ENCODE measurements at places on chromosomes 11 and 22.

DNA sequence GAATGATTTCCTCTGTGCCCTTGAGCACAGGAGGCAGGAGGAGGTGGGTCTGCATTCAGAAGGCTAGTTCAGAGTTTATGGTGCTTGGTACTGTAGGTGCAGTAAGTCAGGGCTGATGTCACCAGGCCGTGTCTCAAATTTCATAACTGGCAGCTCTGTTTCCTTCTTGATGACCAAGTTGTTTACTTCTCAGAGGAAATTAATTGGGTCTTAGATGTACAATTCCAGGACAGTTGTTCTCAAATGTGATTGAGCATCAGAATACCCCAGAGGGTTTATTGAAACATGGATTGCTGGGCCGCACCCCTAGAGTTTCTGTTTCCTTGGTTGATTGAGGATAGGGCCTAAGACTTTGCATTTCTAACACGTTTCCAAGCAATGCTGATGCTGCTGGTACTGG, 6.2 kb downstream of the AMOTL1 start:
- peak; percentile 64 for DNase-seq

GRCh38 chr11:126281245-126281644, 1.6 kb upstream of the TIRAP start:
- DNase-seq, result no peak

GRCh38 chr22:33984656-33985285, 64.5 kb upstream of the LARGE1 start:
- DNase-seq, result no peak

- no peak for DNase-seq
Measured at GRCh38 chr22:24144778-24145085, 36.6 kb upstream of the SUSD2 start.

DNA sequence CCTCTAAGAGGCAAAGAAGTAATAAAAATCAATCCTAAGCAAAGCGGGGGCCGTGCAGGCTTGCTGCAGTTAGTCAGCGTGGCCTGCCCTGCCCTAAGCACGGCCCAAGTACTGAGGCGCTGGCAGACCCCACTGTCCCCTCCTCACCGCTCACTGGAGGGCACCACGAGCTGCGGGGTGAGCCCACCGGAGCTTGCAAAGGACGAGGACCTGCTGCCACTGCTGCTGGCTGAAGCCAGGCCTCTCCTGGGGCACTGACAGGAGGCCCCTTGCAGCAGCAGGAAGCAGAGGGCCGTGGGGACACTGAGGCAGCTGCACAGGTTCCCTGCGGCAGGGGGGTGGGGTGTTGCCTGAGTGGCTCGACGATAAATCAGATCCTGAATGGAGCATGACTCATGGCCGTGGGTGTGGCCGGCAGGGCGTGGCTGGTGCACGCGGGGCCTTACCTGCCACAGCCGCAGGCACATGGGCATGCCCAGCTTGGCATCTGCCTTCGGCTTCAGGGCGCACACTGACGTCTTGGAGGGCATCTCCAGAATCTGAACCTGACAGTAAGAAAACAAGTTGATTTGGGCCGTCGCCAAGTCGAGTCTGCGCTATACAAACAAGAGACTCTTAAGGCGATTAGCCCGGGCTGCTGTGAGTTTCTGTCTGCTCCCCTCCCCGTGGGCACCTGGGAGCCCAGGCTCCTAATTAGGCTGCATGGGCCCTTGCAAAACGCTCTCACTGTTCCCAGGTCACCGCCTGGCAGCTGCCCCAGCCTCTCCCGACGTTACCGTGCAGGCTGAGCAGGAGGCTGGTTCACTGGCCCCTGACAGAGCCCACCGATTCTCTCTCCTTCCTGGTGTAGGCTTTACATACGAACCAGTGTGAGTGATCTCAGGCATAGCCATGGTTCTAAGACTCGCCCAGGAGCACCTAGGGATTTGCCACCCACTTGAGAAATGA, 45.9 kb downstream of the TBX1 start:
- peak; percentile 46 for DNase-seq

DNA sequence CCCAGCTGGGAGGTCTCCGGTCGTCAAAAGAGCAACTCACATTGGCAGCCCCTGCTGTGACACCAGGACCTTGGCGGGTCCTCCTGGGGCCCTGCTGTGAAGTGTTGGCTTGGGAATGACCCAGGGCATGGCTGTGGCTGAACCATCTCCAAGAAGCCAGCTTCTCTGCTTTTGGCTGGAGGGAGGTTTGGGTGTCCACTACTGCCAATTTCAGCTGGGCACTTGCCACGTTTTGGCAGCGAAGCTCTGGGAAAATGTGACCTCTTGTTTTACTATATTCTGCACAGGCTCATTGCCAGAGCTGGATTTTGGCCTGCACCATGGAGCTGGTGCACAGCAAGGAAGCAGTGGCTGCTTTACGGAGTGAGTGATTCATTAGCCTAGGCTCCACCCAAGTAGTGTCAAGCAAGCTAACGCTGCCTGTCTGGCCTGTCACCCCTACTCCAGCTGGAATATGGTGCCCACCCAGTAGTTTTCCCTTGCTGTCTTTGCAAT, 24.3 kb upstream of the SMCO4 start:
- no peak for DNase-seq

DNA sequence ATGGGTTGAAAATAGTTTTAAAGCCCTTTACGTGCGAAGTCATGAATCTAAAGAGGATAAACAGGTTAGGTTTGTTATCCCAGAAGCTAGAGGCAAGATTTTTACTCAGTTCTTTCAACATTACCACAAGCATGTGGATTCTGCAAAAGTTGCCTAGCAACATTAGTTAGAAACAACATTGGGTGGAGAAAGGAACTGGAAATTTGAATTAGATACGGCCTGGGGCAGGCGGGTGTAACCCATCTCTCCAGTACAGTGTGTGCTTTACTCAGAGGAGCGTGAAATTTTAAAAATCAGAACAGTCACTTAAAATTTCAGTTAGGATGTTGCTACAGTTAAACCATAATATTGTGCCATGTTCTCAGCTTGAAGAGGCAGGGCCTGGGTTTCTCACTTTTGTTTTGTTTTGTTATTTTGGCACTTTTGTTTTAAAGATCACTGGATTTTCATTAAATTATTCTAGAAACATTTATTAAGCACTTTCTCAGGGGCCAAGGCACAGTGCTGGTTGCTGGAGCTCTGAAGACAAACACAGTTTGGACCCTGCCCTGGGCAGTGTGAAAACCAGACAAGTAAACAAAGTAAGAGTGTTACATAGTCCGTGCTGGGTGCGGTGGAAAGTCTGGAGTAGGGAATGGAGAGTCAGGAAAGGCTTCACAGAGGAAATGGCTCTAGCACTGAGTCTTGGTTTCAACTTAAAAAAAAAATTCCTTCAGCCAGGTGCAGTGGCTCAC, 4.4 kb upstream of the WEE1 start:
- DNase-seq, result peak; percentile 85

DNA sequence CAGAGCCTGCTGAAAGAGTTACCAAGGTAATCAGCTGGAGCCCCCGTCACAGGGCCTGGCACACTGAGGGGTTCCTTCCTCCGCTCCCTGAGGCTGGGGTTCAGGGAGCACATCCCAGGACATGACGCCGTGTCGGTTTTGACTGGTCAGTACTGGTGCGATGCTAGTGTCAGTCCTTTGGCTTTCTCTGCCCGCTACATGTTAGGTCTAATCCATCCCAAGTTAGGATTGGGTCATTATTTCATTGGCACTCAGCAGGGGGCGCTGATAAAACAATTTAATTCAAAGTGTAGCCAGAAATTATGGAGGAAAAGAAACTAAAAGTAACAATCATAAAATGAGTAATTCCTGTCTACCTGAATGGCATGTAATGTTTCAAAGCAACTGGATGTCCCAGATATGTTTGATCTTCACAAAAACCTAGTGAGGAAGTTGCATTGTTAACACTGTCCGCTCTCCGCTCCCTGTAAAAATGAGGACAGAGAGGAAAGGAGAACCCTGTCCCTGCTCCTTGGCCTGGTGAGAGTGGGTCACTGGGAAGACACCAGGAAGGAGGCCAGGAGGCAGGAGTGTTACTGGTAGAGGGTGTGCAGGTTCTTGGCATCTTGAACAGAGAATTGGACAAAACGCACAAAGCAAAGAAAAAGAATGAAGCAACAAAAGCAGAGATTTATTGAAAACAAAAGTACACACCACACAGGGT, 27.1 kb downstream of the TSKU start:
- DNase-seq, result peak; percentile 66

GRCh38 chr11:64762674-64763525, 3.1 kb upstream of the PYGM start:
- DNase-seq, result peak; percentile 78

GRCh38 chr22:17369439-17370025, at the start of gene CECR2:
TSS of gene CECR2 (plus strand) at chr22:17369460. CDS start at chr22:17369784, 324 bp downstream.
- DNase-seq, result no peak

DNA sequence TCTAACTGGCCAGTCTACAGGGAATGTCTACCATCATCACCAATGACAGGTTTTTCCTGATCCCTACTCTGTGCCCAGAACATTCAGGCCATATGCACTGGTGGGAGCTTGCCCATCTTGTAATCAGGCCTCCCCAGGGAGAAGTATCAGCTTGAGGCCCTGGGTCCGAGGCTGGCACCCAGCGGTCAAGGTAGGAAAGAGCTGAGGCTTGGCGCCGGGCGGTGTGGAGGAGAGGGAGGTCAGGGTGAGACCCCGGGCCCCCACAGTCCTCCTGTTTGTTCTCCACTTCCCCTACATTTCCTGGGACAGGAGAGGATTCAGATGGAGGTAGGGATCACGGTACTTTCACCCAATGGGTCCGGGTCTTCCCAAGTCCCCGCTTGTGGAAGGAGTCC, 15.5 kb downstream of the TSKU start:
- no peak for DNase-seq

DNA sequence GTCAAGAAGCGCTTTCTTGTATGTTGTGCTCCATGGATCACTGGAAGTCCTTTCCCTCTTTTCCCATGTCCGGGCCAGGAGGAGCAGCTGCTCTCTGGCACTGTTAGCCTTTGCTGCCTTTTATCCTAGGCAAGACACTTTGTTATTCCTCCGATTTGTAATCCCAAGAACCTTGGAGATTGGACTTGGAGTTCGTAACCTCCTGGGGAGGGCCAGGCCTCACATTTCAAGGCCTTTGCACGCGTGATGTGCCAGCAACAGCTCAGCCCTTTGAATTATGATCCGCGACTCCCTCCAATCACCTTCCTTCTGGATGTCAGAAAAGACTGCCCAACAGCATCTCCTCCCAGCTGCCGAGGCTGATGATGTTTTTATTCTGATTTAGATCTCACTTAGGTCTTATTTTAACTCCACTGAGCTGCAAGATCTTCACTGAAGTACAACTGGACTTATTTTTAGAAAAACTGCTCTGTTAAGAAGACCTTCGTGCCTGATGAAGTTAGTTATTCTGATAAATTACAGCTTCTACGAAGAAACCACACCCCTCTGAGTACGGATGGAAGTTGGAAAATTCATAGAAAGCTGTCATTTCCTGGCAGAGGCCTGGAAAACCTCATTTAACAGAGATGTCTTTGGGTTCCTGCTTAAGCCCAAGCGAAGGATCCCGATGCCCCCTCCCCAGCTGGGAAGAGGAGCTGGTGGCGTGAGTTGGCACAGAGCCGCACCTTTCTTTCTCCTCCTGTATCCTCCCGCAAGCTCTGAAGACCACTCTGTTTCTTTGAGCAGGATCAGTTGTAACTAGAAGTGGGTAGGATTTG, 62.4 kb downstream of the PARVB start:
- DNase-seq, result no peak

DNA sequence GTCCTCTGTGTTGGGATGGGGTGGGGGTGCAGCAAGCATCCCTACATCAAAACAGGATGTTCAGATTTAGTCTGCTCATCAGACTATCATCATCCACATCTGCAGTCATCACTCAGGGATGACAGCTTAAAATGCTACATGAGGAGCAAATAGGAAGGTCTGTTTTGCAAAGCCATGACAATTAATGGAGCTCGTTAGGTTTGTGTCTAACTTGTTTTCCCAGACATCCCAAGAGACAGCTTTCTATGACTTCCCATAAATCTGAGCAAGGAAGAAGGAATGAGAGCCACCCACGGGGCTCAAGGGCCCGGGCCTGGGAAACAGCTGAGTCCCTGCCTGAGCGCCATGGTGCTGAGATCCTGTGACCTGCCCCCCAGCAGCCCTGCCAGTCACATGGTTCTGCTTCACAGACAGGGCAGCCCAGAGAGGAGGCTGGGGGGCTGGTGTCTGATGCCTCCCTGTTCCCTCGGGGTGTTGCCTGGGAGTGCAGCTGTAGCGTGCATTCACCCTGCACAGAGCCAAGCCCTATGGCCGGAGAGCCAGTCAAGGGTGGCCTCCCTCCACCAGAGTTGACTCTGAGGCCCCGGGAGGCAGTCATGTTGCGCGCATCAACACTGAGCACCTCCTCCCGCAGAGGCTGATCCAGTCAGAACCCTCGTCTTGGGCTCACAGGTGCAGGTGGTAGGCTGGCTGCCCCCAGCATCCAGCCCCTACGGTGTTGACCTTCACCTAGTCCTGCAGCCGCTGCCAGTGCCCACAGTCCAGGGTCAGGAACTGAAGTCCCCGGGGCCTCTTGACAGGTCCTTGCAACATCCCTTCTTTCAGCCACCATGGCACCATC, 12.1 kb downstream of the DERL3 start:
- DNase-seq, result no peak

- DNase-seq, result no peak
Measured at GRCh38 chr22:25169278-25170031, 30.2 kb upstream of the CRYBB3 start.

DNA sequence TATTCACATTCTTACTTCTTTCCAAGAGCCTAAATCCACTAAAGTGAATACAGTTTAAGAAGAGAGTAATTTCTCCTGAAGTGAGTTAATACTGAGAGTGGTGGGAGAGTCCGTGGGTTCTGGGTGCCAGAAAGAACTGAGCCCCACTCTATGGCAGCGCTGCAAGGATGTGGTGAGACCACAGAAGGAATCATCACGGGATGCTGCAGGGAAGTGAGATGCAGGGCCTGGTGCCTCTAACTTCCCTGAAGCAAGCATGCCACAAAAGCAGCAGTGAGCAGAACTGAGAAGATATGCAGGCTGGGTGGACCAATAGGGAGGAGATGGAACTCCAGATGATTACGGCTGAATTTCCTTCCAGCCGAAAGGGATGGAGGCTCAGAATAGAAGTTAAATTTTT, 5.0 kb upstream of the MMP12 start:
- DNase-seq, result no peak

DNA sequence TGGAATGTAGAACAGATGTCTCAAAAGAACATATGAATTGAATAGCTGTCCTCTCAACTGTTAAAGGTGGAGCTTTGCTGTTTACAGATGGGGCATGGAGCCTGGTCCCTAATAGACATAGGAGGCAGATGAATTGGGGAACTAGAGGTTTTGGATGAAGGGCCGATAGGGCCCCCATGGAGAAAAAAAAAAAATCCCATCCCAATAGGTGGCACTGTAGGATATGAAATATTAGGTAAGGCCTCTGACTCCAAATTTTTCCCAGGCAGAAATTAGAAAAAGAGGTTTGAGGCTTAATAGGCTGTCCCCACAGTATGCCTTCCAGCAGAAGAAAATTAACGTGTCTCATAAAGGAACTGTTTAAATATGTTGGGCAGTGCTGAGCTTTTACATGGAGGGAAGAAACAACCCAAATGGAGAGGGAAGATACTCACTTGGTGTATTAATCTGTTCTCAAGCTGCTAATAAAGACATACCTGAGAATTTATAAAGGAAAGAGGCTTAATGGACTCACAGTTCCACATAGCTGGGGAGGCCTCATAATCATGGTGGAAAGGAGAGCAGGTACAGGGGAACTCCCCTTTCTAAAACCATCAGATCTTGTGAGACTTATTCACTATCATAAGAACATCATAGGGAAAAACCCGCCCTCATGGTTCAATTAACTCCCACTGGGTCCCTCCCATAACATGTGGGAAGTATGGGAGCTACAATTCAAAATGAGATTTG, 30.1 kb upstream of the TMEM45B start:
- peak; percentile 61 for DNase-seq

Data from ELR (cell line).